ENCODE measurements at places on chromosomes 4 and X.

DNA sequence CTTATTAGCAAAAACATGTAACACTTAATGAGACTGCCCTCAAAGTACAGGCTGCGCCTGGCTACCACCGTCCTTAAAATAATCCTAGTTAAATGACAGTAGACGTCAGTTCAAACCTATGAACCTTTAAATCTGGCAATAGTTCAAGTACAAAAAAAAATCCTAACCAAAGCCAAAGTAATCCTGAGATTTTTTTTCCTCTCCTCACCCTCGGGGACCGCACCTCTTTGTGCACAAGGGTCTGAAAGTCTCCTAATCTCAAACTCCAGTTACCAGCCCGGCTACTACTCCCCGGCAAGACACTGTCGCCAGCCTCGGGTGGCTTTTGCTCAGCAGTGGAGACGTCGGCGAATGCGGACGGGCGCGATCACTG, 439 bp downstream of the SEC31A start:
- DNase-seq: no peak

DNA sequence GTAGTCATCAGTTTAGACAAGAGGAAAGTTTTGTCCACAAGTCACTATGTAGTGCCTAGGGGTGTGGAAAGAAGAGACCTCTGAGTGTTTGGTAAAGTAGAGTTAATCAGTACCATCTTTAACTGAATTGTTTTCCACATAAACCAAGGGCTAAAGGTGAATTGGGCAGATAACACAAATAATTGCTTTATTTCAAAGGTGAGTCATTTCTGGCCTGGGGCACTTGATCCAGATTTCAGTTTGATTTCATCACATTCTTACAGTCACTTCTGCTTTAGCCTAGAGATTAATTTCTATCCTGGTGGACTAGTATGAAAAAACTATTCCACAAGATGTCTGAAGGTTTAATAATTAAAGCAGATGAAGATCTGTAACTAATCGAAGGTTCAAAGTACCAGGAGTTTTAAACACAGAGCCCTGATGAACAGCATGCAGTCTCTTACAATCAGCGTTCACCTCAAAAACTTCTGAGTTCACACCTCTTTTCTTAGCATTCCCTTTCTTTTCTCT, 74.5 kb upstream of the BOD1L1 start:
- no peak for DNase-seq

- DNase-seq: no peak
These were observed 14.4 kb downstream of the ATRX start for GRCh38 chrX:77771601-77772000.

- no peak for DNase-seq
These were observed 245.9 kb upstream of the GIMD1 start for GRCh38 chr4:106614441-106614840.

DNA sequence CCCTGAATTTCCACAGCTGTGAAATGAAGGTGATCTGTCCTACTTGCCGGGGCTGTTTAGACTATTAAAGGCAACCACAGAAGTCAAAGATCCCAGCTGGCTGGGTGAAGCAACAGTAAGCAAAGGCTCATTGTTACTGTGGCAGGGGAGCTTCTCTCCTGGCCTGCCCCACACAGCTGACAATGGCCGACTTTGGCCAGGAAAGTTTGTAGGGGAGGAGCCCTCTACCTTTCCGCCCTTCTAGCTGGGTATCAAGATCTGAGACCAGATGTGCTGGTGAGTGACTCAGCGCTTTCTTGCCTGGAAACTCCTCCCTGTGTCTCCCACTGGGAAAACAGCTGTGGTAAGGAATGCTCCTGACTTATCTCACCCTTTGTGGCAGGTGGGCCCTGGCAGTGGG, 21.1 kb downstream of the RASSF6 start:
- DNase-seq: no peak

- no peak for DNase-seq
These were observed 5.2 kb downstream of the HTT start for GRCh38 chr4:3079694-3080123.

Measured in stimulated activated CD8-positive, alpha-beta memory T cell treated with anti-CD3 and anti-CD28 coated beads, Interleukin-7, amount 100 ng/mL, for 1 hour (primary cell).